ENCODE measurements at places on chromosomes 3 and 15.

DNA sequence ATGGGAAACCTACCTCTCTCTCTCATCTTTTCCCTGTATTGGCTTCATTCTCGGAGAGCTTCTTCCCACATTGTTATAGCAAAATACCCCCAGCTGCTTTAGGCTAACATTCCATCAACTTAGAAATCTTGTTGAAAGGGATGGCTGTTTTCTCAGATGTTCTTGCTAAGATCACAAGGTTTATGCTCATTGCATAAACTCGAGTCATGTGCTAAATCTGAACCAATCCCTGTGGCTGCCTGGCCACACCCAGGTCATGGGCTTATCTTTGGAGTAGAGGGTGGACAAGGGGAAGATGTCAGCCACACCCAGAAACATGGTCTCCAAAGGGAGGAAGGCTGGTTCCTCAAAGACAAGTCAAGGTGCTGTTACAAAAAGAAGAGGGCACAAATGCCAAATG is 150.6 kb upstream of the UMPS start:
- DNase-seq = no peak

DNA sequence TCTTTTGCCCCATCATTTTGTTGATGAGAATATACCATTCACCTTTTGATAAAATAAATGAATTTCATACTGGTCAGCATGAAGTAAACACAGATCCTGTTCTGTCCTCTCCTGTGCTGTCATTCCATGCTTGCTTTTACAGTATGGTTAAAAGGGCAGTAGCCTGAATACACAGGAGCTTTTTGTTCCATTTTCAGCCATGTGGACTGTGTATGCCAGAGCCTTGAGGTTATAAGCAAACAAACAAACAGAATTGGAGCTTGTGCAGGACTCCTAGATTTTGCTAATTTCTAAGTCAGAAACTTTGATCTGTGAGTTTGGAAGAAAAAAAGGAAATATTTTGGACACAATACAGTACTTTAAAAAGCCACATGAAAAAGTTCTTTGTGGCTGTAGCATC is 91.9 kb downstream of the LRRC28 start:
- no peak for DNase-seq

DNA sequence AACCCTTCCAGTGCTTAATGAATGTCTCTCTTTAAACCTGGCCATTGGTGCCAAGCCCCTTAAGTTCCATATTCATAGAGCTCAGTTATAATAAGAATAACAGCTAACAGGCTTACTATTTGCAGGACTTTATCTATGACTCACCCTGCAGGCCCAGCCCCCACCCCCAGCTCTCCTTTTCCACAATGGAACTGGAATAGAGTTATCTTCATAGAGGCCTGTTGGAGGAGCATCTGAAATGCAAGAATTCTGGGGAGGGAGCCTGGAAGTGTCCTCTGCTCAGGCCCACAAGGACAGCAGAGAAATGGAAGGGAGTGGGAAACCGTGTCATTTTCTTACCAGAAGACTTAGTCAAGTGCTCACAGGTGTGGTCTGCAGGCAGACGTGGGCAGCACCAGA is 52.8 kb downstream of the SEMA5B start:
- no peak for DNase-seq

GRCh38 chr3:153980252-153980590 is 141.0 kb upstream of the ARHGEF26 start:
- no peak for DNase-seq

GRCh38 chr15:33068007-33068481 is 126.5 kb downstream of the FMN1 start:
- DNase-seq = no peak

- DNase-seq = peak; percentile 71
These were observed 3.0 kb downstream of the HEG1 start for GRCh38 chr3:125052624-125053303.

- DNase-seq = no peak
These were observed 3.1 kb downstream of the MST1R start for GRCh38 chr3:49900491-49901153.

DNA sequence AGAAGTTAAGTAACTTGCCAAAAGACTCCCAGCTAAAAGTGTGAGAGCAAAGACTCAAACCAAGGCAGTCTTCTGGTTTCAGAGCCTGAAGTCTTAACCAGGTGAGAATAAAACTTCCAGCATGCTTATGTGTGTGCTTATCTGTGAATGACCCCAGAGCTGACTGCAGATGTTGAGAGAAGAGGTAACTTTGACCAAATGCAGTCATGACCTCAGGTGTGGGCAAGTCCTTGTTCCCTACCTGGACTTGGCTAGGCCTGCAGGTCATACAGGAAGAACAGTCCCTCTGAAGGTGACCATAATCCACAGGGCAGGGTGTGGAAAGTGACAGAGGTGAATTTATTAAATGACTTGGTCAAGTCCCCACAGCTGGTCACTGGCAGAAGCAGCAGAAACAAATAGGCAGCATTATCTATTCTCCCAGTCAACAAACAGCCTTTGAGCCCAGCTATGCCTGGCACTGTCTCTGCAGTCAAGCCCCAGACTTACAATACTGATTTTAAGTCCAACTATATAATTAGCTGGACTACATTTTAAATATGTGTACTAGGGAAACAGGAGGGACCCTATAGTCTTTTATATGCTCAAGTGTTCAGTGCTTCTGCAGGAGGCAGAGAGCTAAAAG is 3.0 kb upstream of the CPEB1 start:
- DNase-seq = no peak

DNA sequence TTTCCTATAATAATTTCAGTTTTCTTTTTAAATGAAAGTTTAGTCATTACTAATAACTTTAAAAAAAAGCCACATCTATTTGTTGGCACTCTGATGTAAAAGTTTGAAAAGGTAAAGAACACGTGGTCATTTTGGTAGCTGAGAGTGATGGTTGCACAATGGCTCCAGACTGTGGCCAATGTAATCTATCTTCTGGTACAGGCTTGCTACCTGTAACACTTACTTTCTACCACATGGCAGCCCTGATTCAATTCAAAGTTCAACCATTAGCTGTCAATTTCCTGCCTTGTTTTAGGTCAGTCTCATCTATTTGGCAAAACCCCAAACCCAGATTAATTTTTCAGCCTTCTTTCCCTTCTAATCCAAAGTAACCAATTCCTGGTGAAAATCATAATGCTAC is 126.1 kb downstream of the TUSC7 start:
- DNase-seq = no peak

GRCh38 chr3:23762759-23763477 is 42.8 kb upstream of the UBE2E1 start:
- DNase-seq = peak; percentile 57

- no peak for DNase-seq
These were observed 181.8 kb downstream of the SSR3 start for GRCh38 chr3:156373095-156373494.

DNA sequence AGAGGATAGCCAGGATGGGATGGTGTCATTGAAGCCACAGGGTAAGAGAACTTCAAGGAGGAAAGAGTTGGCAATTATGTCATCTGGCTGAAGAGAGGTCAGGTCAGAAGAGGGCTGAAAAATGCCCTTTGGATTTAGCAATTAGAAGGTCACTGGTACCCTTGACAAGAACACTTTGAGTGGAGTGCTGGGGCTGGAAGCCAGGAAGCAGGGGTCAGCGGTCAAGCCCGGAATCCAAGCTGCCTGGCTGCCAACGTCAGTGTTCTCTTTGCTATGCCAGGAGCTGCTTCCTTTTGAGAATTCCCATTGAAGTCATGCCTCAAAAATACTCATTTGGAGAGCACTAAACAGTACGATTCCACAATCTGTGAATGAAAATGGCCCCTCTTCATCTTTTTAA is 386.5 kb downstream of the SHQ1 start:
- no peak for DNase-seq

DNA sequence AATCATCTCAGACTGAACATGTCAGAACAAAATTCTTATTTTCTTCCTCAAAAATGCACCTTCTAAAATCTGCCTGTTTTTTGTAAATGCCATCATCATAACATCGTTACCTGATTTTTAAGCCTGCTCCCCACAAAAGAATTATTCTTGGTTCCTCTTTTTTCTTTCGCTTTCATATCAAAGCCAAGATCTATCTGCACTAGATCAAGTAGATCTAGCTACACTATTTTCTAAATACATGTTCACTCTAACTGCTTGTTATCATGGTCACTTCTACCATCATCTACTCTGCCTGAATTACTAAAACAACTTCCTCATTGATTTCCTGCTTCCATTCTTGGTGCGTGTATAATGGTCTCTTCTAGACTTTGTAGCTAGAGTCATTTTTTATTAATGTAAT is 217.7 kb downstream of the ARPP21 start:
- no peak for DNase-seq

DNA sequence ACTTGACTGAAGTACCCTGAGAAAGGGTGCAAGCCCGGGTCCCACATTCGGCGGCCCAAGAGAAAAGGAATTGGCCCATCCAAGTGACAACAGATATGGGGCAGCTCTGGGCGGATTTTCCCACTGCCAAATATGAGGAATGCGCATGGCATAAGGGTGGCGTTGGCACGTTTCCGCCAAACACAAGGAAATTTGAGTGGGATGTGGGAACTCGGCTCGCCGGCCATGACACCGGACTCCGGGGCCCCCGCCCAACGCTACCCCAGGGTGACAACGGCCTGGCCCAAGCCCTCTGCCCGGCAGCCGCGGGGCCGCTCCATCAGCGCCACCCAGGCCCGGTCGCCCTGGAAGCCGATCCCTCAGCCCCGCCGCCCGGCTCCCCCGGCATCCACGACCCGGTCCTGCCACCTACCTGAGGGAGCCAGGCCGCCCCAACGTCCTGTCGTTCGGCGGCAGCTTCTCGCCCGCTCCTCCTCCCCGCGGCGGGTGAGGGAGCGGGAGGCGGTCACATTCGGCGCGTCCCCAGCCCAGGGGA is 449 bp downstream of the RAF1 start:
- no peak for DNase-seq

GRCh38 chr3:188854772-188855149 is 317.0 kb upstream of the TPRG1 start:
- no peak for DNase-seq

DNA sequence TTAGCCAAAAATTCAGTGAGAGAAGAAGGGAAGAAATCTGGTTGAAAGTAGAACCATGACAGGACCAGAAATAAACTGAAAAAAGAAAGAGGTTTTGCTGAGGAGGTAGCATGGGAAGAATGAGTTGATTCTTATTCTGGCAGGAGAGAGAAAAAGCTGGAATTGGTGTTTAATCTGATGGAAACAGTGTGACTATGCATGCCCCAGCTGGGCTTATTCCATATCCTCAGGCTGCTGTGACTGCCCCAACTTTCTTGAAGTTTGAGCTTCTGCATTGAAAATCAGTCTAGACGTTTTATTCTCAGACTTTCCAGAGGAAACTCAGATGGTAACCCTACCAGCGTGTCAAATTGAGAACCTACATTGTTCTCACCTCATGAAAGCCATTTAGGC is 352.5 kb upstream of the DCBLD2 start:
- no peak for DNase-seq

- peak; percentile 26 for DNase-seq
These were observed 140.2 kb downstream of the ITPR1 start for GRCh38 chr3:4633078-4634004.

GRCh38 chr3:41794748-41795589 is 166.9 kb downstream of the ULK4 start:
- no peak for DNase-seq

DNA sequence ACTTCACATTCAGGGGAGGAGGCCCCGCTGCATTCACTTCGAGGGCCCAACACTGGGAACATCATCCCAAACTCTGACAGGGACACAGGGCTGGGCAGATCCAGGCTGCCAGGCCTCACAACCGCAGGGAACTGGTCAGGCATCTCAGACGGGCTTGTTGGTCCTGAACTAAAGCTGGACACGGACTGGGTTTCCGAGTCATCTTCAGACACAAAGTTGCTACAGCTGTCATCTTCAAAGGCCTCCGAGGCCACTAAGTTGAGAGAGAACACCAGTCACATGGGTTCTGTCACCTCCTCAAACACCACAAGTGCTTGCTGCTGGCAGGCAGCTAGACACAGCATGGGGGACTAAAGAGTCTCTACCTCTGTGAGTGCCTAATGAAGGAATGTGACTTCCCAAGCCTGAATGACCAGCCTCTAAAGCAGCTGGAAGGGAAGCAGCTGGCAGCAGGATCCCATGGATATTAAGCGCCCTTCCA is 50.9 kb downstream of the CAPN7 start:
- no peak for DNase-seq

GRCh38 chr3:124210899-124211298 is 219.0 kb upstream of the ROPN1 start:
- no peak for DNase-seq

DNA sequence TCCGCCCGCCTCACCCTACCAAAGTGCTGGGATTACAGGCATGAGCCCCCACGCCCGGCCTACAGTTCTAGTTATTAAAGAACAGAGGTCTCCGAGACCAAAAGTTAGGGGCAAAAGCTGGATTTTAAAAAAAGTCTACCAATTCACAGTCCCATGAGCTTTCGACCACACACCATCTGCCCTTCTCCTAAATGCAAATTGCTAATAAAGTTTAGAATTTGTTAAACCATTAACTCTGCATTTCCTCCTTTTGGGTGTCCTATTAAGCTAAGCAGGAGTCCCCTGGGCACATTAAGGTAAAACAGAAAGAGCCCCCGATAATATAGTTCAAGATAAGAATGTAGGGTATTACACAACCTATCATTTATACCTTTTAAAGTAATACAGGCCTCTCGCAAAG is 322.7 kb downstream of the FOXP1 start:
- DNase-seq = no peak

- no peak for DNase-seq
These were observed 7.7 kb downstream of the NR2F2 start for GRCh38 chr15:96338074-96338765.

DNA sequence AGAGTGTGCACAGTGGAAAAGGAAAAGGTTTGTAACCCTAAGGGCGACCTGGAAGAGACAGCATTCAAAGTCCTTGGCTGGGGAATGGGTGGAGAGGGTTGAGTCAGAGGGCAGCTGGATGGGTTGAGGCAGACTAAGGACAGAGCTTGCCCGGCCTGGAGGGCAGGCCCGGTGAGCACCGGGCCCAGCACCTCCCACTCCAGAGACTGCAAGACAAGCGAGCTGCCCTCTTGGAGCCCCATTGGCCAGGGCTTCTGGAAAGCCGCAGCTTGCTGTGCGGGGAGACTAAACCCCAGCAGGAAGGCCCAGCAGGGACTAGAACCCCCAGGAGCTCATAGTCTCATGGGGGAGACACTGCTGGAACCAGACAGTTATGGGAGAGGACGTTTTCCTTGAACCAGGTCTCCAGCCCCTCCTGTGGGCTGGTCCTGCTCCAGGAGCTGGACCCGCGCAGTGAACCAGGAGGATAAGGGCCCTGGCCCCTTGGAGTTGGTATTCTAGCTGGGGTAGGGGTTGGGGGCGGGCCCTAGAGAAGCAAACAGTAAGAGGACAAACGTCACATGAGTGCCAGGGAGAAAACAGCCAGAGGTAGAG is 59.1 kb downstream of the RGMA start:
- no peak for DNase-seq

All from fibroblast of skin of left quadriceps (primary cell).